Small intestine (tissue), 16 donors: ENCODE measurements at places on chromosomes 11 and 22.

- DNase-seq: no peak
Measured at GRCh38 chr11:27830206-27830605, 130.0 kb upstream of the BDNF start.

DNA sequence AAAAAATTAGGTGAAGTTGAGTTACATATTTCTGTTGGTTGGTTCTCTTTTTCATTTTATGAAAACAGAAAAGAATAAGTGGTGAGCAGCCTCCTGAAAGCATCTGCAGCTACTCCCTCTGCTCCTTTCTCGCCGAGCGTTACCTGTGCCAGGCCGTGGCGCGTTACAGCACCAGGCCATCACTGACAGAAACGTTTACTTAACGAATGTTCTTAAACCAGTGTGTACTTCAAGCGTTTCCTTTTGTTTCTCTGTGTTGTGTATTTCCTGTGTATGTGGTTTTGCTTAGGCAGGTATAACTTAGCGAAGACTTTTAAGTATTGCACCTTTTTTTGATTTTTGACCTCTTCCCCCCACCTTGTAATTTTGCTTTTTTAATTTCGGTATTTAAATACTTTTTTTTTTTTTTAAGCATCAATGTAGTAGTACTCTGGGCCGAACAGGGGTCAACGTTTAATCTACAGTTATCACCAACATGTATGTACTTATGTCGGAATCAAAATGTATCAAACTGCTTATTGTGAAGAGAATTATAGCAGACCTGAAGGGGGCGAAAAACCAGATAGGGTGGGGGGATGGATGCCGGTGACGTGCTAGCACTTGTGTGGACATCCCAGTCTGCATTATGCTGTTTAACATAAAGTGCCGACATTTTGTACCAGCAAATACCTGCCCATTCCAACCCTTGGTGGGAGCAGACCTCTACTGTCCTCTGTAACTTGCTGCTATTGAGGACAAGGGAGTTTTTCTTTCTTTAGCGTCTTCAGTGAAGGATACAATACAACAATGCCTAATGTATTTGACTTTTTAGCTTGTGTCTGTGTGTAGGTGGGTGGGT is 21.6 kb upstream of the ADSL start:
- peak; percentile 56 for DNase-seq

DNA sequence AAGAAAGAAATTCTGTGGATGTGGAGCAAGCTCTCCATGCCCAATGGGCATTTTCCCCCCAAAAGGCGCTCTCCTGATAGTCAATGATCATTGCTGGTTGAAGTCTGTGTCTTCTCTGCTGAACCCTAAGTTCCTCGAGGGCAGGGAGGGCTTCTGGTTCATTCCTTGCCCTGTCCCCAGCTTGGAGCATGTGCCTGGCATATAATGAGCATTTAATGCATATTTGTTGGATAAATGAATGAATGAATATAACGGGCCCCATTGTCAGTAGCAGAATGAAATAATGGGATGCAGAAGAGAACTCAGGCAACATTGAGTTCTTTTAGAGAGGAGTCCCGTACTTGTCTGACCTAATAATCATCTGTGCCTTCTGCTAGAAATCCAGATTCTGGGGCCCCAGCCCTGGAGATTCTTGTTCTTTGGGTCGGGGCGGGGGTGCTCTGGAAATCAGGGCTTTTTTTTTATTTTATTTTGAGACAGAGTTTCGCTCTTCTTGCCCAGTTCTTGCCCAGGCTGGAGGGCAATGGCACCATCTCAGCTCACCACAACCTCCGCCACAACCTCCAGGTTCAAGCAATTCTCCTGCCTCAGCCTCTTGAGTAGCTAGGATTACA is 64.4 kb downstream of the CD82 start:
- no peak for DNase-seq

DNA sequence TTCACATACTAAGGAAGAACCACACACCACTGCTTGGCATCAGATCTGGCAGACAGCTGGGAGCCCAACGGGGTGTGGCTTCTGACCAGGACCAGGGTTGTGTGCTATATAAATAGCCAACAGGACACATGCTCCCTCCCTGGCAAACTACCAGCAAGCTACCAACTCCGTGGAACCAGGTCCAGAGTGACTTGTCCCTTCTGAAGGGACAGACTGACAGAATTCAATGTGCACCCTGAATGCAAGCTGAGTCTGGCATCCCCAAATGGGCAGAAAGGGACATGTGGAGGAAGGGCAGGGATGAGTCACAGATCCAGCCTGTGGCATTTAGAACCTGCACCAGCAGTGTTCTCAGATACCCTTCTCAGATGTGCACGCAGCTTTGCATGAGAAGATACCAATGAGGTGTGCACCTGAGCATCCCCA is 92.9 kb downstream of the MICAL3 start:
- DNase-seq: no peak

- no peak for DNase-seq
Measured at GRCh38 chr11:95711945-95712221, 77.7 kb downstream of the FAM76B start.

GRCh38 chr22:31802575-31802974 is 48.8 kb downstream of the DEPDC5 start:
- no peak for DNase-seq
